Kidney capillary endothelial cell (primary cell): ENCODE measurements at places on chromosomes 16 and 17.
A peak's percentile ranks its signal among the peaks of the same experiment; 100 is the strongest.

DNA sequence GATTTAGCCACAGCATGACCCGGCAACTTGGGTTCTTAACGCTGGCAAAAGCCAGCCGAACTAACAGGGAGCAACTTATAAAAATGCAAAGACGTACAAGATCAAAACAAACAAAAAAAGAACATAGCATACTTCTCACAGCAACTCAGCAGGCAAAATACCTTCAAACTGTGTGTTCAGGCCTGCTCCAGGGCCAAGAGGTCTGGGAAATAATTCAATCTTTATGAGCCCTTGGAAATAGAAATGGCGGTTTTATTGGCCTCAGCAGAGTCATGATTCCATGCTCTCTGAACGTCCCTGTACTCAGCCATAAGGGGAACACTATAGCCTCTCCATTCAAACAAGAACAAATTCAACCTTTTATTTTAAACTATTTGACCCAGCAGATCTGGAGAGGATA is 101.3 kb upstream of the C17orf78 start:
- DNase-seq: no peak

GRCh38 chr16:46832757-46833459 is 1.9 kb upstream of the C16orf87 start:
- no peak for DNase-seq

DNA sequence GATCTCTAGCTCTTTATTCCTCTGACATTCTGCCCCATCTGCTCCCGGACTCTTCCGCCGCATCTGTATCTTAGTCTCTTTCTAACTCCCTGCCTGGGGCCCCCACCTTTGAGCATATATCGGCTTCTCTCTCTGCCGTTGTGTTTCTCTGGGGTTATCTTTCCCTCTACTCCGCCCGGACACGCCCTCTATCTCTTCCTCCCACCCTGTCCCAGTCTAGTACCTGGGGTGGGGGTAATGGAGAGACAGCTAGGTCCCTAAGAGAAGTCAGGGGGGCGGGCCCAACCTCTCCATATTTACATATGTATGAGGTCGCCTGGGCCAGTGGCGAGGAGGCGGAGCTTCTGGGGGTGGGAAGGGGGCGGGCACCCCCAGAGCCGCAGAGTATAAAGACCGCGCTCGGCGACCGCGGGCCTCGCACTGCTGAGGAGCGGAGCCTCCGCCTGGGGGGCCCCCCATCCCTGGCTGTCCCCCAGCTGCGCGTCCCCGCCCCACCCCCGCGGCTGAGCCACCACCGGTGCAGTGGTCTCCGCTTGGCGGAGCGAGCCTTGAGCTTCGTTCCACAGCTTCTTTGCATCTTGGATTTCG is at the start of gene ATP1B2:
TSS of gene ATP1B2 (plus strand) at position 418 of the 588 bp plus-strand sequence. CDS start 593 bp downstream, outside the sequence.
- DNase-seq: no peak

DNA sequence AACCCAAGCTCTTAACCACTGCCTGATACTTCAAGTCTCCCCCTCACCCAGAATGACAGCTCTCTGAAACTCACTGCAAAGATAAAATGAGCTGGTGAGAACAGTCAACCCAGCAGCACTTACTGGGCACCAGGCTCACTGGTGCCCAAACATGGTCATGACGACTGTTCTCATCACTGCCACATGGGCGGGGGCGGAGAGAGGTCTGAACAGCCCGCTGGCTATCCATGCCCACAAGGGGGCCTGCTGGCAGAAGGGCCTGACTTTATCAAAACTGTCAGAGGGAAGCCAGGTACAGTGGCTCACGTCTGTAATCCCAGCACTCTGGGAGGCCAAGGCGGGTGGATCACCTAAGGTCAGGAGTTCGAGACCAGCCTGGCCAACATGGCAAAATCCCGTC is 4.0 kb downstream of the MYBBP1A start:
- no peak for DNase-seq

GRCh38 chr16:57651344-57652333 is 16.5 kb upstream of the ADGRG3 start:
- no peak for DNase-seq

DNA sequence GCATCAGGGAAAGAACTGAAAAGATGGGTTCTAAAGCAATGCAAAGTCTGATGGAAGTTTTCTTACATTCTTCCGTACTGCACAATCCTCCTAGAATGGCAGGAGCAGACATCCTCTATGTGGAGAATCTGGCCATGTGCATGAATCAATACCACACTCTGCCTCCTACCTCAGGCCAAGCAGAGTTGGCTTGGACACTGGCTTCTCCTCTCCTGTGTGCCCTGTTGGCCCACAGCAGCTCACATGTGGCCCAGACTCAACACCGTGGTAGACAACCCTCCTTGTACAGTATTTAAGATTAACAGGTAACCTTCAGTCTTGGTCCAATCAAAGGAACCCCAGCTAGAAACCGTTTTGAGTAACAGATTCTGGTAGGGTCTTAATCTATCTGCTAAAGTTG is 101.9 kb downstream of the ZFHX3 start:
- no peak for DNase-seq

DNA sequence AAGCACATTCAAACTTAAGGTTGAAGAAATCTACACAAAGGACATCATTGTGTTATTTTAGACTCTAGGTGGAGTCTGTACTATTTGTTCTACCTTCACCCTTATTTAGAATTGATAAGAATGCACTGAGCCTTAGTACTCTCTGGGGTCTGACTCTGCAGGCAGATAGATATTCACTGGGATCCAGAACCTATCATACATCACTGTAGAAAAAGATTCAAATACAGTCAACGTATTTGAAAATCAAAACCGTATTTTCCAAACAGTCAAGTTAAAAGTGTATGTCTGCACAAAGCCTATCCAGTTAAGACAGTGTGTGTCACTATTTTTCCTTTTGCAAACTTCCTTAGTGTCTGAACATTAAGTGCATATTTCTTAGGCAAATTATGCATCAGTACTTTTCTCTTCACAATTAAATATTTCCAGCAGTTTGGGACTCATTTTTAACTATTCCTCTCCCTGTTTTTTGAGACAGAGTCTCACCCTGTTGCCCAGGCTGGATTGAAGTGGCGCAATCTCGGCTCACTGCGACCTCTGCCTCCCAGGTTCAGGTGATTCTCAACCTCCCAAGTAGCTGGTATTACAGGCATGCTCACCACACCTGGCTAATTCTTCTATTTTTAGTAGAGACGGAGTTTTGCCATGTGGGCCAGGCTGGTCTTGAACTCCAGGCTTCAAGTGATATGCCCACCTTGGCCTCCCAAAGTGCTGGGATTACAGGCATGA is 22.3 kb downstream of the MOSMO start:
- DNase-seq: no peak

GRCh38 chr16:88456356-88457292 is 3.5 kb downstream of the ZFPM1 start:
- no peak for DNase-seq

DNA sequence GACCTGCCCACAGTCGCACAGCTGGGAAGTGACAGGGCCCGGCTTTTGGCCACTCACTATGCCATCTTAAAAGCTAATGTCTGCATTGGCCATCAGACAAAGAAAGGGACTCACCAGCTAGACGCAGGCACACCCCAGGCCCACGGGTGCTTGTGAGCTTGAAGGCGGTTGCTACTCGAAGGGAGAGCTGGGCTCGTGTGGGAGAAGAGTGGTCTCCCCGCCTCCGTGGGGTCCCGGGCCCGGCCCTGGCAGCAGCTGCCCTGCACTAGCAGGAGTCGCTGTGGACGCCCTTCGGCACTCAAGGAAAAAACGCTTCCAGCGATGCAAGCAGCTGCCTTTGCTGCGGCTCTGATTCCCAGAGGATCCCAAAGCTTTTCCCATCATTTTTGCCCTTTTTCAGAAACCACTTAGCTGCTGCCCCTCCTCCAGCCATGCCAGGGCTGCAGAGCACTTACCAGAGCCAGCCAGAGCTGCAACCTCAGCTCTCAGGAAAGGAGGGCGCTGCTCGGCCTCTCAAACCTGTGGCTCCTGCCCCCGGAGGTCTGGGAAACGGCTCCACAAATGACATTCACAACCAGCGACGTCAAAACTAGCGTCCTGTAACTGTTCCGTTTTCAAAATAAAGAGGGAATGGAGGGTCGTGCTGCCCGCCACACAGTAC is 12.3 kb downstream of the TRPV1 start:
- DNase-seq: no peak

DNA sequence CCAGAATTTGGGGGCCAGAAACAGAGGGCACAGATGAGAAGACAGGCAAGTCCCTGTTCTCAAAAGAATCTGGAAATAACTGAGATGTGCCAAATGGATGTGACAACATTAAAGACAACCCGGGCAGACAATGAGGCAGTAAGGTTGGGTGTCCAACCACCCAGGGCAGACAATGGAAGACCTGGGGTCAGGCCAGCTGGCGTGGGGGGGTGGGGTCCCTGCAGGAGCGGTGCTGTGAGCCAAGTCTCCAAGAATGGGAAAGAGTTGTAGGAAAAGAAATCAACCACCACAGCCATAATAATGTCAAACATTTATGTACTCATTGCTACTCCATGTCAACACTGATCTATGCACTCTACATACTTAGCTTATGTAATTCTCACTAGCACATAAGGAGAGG is 203.3 kb downstream of the C16orf78 start:
- DNase-seq: no peak

GRCh38 chr17:31408586-31408985 is 17.1 kb downstream of the RAB11FIP4 start:
- DNase-seq: no peak

GRCh38 chr17:3935140-3935542 is 18.9 kb upstream of the P2RX1 start:
- DNase-seq: peak; percentile 80

DNA sequence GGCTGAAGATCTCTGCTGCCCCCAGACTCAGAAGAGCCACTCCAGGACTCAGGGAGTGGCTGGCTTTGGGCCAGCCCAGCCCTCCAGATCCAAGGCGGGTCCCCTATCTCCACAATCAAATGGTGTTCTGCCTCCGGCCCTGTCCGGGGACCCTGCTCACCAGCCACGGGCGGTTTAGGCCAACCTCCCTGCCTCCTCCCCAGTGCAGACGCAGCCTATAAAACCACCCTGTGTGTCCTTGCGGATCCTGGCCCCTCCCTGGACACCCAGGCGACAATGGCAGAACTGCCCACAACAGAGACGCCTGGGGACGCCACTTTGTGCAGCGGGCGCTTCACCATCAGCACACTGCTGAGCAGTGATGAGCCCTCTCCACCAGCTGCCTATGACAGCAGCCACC is at the start of gene SLC12A3:
TSS of gene SLC12A3 (plus strand) at position 248 of the 400 bp plus-strand sequence. CDS start at position 277, 29 bp downstream.
- DNase-seq: no peak

DNA sequence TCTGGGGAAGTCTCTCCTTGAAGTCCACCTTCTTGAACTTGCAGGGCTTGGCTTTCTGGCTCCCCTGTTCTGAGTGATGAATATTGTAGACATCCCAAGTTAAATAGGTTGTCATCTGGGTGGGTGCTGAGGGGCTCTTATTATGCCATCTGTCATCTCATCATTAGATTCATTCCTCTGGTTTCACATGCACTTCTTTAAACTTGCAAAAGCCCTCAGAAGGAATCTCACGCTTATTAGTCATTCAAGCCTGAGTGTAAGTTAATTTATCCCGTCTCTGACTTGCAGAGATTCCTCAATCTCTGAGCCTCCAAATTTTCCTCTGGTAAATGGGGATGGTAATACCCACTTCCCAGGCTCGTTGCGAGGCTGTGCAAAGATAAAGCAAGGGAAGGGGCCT is 5.7 kb downstream of the MGAT5B start:
- no peak for DNase-seq

GRCh38 chr16:4594433-4595410 is 20.0 kb downstream of the UBALD1 start:
- DNase-seq: no peak

- DNase-seq: no peak
Measured at GRCh38 chr17:80798595-80799537, 192.8 kb upstream of the CHMP6 start.

DNA sequence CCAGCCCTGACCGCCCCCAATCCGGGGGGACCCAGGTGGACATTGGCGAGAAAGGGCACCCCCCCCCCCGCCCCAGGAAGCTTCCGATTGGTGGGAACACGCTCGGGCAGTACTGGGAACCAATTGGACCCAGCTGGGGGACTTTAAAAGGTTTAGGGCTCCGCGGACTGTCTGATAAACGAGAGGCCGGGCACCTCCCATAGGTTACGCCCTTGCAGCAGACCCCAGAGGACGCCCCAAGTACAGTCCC is 245 bp downstream of the TMEM256 start:
- DNase-seq: peak; percentile 48

GRCh38 chr16:71409011-71409775 is 32.7 kb downstream of the TLE7 start:
- DNase-seq: no peak

DNA sequence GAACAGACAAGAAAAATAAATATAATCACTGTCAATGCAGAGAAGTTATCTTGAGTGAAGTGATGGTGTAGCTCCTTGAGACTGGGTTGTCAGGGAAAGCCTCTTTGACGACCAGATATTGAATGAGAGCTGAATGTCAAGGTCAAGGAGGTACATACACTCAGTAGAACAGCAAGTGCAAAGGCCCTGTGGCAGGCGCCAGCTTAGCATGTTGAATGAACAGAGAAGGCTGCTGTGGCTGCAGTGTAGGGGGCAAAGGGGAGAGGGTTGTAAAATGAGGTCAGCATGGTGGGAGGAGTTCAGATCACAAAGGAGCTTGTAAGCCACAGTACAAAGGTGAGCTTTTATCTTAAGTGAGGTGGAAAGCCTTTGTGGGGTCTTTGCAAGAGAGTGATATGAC is 111.5 kb downstream of the ZFHX3 start:
- DNase-seq: no peak

GRCh38 chr17:57935833-57936807 is 19.1 kb downstream of the CUEDC1 start:
- no peak for DNase-seq

DNA sequence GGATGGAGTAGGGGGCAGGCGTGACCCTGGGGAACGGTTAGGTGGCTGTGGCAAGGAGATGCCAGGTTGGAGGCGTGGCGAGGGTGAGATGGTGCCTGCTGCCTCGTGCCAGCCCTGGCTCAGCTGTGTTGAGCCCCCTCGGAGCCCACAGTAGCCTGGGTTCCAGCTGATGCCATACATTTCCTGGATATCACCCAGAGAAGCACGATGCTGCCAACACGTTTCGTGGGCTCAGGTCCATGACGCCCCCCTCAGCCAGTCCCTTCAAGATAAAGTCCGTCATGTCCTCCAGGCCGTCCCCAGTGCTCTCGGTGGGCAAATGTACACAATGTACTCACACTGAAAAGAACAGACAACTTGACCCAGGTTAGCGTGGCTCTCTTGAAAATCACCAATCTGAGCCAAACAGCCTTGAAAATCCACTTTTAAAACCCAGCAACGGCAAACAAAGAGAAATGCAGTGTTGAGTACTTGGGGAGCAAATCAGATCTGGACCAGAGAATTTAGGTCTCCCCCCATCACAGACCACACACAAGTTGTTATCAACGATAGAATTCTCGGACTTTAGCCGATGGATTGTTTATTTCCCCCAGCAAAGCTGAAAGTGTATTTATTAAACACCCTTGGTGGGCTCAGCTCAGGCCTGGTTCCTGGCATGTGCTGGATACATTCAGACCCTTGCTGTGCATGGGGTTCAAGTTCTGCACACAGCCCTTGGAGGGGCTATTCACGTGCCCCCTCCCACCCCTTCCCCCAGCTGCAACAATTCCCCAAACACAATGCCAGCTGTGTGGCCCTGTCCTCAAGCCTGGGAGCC is 102.8 kb upstream of the PLCG2 start:
- no peak for DNase-seq

GRCh38 chr16:80014241-80014939 is 413.9 kb upstream of the MAF start:
- no peak for DNase-seq

- peak; percentile 88 for DNase-seq
Measured at GRCh38 chr16:525520-526180, 1.9 kb upstream of the CAPN15 start.
